Stimulated activated CD8-positive, alpha-beta memory T cell treated with anti-CD3 and anti-CD28 coated beads, Interleukin-7, amount 100 ng/mL, for 1 hour (primary cell): ENCODE measurements at places on chromosomes 2 and 18.
A peak's percentile ranks its signal among the peaks of the same experiment; 100 is the strongest.

- DNase-seq = no peak
Observed at GRCh38 chr2:3296182-3296972, 81.2 kb downstream of the EIPR1 start.

DNA sequence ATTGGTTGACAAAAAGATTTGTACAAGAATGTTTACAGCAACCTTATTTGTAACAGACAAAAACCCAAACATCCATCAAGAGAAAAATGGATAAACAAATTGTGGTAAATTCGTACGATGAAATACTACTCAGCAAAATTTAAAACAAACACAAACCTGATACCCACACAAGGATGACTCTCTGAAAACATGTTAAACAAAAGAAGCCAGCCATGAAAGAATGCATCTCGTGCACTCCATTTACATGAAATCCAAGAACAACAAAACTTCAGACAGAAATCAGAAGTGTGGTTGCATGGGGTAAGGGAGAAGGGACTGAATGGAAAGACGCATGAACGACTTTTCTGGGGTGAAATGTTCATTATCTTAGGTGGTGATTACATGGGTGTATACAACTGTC, 93.4 kb downstream of the SLC25A12 start:
- DNase-seq = no peak

DNA sequence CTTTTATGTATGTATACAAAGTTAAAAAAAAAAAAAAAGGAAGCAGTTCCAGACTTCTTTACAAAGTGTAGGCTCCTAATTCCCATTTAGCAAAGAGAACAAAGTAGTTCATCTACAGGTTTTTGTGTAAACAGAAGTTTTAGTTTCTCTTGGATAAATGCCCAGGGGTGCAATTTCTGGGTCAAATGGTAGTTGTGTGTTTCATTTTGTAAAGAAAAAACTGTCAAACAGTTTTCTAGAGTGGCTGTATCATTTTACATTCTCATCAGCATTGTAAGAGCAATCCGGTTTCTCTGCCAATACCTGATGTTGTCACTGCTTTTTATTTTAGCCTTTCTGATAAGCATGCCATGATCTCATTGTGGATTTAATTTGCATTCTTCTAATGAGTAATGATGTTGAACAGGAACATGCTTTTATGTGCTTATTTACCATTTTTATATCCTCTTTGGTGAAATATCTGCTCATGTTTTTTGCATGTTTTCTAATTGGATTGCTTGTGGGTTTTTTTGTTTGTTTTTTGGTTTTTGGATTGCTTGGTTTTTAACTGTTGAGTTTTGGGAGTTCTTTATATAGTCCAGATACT, 16.6 kb upstream of the PSME4 start:
- no peak for DNase-seq

- no peak for DNase-seq
Observed at GRCh38 chr2:195037045-195037444, 620.0 kb upstream of the SLC39A10 start.

DNA sequence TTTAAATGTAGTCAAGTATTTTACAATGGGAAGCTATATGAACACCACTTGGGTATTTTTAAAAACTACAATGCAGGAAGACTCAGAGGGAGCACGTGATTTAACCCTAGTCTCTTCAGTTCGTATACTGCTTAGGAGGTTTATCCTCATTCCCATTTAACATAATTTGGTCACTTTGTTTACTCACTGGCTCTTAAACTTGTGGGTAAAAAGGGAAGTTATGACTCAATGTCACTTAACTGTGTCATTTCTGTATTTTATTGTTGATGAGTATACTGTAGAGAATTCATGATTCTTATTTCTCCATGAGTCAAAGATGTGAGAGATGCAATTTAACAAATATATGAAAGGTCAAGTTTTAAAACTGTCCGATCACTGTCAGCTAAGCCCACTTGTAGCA, 48.2 kb downstream of the SLC66A3 start:
- DNase-seq = no peak

- no peak for DNase-seq
Observed at GRCh38 chr2:88874063-88874657, 182.7 kb downstream of the RPIA start.

DNA sequence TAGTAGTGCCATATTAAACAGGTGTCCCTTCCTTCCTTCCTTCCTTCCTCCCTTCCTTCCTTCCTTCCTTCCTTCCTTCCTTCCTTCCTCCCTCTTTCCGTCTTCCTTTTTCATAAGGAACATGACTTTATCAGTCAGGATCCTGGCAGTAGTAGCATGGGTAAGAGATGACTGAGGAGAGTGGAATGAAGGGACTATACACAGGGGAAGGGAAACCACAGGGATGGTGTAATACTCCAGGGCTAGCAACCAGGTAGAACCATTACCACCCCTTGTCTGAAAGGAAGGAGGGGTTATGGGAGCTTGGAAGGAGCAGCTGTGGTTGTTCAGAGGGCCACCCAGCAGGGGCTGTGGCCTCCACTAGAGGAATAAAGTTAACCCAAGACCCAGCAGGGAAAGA, 23.2 kb upstream of the KDM3A start:
- DNase-seq = no peak

DNA sequence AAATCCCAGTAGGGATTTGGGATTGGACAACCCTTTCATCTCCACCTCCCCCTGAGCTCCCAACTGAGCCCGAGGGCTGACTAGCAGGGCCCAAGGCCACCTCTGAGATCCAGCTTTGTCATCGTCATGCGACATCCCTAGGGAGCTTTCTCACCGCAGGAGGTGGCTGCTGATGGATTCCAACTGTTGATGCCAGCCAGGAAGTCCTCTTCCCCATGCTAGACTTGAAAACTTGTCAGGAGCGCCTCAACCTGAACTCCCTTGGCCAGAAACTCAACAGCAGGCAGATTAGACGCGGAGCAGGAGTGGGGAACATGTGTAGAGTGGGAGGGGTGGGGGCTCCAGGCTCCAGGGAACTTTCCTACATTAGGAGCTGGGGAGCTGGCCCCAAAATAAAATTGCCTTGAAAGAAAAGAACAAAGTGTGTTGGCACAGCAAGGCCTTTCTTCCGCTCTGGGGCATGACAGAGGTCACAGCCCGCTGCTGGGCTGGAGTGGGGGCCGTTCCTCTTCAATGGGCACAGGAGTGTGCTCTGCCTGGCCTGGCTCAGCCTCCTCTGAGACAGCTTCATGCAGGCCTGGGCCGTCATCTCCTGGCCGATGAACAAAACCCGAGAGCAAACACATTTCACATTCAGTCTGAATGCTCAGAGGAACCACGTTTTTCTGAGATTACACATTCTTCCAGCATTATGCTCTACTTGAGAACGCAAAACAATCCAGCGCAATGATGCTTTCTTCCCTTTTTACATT, 34.5 kb downstream of the EMILIN2 start:
- DNase-seq = no peak

GRCh38 chr2:183536714-183537113, 412.5 kb downstream of the NUP35 start:
- DNase-seq = no peak

DNA sequence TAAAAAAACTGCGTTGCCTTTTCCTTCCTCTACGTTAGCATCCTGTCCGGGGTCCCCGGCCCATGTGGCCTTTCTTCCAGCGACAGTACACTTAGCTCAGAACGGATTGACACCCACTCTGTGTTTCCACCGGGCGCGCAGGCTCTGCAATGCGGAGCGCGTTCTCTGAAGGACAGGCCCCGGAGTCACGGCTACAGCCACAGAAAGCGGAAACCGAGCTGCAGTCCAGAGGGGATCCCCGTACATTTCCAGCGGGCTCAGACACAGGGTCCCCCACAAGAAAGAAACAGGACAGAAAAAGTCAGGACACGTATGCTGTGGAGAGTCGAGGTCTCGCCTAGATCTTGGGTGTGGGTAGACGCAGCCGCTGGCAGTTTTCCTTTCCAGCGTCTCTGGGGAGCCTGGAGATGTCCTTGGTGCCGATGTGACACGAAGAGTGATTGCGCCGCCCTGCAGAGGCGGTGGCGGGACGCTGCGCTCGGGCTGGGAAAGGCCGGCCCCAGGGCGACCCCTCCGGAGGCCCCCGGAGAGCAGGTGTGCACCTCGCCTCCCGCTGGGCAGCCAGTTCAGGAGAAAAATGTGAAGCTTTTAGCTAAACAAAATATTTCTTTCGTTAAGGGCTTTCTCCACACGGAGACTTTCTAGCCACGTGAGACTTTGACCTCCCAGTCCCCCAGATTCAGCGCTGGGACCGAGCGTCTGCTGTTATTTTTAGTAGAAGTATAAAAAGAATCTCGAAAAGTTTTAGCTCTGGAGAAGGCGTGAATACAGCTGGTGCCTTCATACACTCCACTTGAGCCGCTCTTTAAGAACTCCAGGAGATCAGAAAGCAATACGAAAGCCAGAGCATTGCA, 1.3 kb upstream of the ACKR3 start:
- no peak for DNase-seq

DNA sequence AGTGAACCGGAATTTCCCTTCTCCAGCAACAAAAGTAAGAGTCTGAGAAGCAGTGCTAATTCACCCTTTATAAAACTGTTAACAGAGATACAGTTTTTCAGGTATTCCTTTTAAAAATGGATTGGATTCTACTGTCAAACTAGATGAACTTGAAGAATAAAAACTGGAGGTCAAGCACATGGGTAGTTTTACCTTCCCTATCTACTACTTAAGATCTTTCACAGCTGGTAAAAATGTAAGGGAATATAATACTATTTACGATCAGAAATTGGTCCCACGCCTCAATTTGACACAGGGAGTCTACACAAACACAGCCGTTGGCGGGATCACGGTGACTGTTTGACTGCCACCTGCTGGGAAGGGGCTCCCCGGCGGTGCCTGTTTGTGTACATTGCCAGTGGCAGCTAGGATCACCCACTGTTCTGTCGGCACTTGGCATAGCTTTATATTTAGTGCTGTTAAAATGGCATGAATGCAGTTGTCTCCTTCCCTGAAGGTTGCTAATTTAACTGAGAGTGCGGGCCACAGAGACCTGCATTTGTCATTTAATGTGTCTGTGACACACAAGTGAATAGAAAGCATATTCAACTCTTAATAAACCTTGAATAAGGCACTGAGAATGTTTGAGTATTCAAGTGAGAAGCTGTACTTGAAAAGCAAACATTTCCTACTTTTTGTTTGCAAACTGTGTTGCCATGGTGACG, 59.5 kb downstream of the ABCG8 start:
- DNase-seq = no peak

DNA sequence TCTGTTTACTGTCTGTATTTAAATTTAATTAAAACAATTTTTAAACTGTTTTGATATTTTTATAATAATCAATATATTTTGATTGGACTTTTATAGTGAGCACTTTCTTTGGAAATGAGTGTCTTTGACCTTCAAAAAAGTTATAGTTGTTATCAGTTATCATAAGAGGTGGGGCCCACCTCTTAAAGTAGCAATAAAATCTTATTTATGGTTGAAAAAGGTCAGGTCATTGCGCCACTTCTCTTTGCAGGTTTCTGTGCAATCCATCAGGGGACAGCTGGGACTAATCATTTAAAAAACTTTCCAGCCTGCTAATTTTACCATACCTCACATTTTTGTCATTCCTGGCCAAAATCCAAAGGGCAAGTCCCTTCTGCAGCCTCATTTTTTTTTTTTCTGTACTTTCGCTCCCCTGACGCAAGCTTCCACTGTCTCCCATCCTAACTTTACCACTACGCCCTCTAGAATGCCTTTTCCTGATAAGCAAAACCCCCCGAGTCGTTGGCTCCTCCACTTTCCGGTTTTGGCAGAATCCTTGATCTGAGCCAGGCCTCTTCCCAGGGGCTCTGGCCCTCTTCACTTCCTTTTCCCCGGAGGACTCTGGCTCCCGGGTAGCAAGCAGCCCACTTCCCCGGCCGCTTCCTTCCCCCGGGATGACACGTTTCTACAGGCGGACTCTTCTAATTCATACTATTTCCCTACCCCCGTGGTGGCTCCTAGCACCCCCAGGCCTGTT, 1.1 kb upstream of the SEH1L start:
- no peak for DNase-seq

- DNase-seq = no peak
Observed at GRCh38 chr2:122210898-122211856, 455.7 kb downstream of the TSN start.

DNA sequence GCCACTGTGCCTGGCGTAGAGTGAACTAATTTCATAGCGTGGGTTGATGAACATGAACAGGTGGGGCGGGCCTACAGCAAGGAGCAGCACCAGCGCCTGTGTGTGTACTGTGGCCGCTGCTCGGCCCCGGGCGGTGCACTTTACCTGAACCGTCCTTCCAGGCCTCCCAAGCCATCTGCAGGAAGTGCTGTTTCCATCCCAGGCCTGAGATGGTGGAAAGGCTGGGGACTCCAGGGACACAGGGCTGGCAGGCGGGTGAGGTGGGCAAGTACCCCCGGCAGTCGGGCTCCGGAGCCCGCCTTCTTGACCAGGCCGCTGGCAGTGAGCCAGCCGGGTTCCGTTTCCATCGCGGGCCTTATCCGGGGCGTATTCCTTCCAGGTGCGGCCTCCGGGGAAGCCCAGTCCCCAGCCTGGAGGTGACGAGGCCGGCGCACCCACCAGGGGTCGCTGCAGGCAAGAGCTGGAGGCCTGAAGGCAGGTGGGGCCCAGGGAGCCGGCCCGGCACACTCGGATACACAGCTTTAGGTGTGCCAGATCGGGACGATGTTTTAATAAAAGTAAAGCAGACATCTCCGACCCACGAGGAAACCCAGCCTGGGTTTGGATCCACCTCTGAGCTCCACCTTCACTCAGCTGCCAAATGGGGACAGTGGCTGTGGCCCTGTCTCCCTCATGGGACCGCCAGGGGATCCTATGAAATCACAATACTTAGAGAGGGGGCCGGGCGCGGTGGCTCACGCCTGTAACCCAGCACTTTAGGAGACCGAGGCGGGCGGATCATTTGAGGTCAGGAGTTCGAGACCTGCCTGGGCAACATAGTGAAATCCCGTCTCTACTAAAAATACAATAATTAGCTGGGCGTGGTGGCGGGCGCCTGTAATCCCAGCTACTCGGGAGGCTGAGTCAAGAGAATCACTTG, 22.7 kb upstream of the PDIA6 start:
- DNase-seq = peak; percentile 30

DNA sequence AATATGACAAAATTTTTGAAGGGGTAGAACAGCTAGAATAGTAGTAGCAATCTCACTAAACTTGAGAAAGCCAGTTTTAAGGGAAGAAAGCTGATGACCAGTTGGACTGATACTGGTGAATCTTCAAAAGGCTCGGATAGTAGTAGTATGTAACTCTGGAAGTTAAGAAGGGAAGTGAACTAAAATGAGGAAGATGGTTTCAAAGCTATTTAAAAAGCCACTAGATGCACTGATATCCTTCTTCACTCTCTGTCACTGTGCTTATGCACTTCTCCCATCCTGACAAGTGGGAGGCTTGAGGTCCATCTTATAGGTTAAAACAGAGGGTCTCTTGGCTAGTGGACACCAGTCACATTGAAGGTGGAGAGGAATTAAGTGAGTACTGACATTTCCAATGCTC, 141.1 kb downstream of the NCOA1 start:
- no peak for DNase-seq

- DNase-seq = no peak
Observed at GRCh38 chr18:70293166-70293565, 4.3 kb downstream of the SOCS6 start.
